ENCODE measurements at places on chromosomes 2 and 18.

DNA sequence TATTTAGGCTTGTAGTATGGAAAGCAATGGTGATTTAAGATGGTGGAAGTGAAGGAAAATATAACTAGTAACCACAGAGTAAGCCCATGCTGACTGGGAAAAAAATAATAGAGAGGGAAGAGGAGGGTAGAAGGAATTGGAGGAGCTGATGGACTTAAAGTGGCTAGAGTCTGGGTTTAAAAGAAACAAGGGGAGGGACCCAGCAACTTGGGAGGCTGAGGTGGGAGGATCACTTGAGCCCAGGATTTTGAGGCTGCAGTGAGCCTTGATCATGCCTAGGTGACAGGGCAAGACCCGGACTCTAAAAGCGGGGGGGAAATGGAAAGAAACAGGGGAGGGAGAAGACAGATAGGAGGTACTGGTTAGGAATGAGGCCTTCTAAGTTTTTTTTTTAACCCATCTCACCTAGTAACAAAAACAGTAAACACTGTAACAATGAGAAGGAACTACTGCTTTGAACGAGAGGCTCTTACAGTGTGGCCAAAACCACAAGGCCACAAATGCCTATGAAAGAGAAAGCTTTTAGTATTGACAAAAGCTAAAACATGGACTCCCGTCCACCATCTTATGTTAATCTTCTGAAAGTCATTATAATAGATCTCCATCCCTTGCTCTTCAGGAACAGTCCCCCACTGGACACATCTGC, 26.6 kb downstream of the METTL8 start:
- no peak for DNase-seq

DNA sequence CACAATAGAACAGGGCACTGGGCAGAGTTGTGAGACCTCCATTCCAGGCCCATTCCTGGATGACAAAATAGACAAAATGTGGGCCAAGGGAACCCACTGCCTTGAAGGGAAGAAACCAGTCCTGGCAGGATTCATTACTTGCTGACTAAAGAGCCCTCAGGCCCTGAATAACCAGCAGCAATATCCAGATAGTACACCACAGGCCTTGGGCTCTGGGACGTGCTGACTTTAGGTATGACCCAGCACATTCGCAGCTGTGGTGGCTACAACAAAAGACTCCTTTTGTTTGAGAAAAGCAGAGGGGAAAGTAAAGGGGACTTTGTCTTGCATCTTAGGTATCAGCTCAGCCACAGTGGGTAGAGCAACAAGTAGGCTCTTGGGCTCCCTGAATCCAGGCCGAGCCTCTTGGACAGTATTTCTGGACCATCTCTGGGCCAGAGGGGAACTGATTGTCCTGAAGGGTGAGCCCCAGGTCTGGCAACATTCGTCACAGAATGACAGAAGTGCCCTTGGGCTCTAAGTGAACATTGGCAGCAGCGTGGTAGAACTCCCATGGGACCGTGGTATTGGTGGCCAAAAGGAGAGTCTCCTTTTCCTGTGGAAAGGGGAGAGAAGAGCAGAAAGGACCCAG, 89.9 kb upstream of the CD226 start:
- DNase-seq: no peak

DNA sequence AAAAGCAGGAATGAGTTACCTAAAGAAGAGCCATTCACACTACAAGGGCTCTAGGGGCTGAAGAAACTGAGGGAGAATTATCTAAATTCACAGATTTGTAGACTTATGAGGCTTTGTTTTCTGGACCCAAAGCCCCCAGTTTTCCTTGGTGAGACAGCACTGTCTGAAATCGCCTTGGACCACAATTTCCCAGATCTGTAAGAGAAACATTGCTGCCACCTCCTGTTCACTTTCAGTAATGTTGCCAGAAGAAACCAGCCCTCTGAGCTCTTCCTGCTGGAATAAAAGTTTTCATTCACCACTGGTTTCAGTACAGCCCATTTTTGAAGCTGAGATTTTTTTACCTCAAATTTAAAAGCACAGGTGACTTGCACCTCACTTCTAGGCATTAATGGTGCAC, 169.2 kb downstream of the CDH20 start:
- DNase-seq: peak; percentile 59

DNA sequence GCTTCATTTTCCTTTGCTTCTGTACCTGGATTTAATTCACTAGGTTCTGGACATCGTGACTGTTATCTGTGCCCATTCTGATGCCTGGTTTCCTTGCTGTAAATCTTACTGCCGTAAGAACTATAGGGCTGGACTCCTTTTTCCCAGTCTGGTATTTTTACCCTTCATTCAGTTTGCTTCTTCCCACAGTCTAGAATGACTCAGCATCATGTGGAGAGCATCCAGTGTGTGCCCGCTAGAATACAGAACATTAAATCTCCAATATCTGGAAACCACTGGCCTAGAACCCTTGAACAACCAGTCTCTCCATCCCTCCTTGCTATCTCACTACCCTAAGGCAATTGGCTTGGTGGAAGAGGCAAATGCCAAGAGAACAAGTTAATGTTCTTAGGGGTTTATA, 1075.4 kb upstream of the ZEB2 start:
- DNase-seq: no peak

DNA sequence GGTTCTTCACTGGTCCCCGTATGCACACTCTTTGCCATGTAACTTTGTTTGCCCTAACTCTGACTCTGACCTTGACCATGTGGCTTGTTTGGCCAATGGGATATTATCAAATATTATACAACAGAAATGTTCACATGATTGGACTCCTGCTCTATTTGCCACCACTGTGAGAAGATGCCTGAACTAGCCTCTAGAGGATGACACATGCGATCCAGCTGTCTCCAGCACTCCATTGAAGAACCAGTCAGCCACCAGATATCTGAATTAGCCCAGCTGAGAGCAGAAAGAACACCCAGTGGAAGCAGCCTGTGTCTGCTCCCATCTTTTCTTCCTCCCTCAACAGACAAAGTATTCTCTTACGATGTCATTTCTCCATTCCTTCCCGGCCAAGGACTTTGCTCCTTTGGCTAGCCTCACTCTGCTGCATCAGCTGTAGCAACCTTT, 412.1 kb downstream of the IRS1 start:
- DNase-seq: no peak

DNA sequence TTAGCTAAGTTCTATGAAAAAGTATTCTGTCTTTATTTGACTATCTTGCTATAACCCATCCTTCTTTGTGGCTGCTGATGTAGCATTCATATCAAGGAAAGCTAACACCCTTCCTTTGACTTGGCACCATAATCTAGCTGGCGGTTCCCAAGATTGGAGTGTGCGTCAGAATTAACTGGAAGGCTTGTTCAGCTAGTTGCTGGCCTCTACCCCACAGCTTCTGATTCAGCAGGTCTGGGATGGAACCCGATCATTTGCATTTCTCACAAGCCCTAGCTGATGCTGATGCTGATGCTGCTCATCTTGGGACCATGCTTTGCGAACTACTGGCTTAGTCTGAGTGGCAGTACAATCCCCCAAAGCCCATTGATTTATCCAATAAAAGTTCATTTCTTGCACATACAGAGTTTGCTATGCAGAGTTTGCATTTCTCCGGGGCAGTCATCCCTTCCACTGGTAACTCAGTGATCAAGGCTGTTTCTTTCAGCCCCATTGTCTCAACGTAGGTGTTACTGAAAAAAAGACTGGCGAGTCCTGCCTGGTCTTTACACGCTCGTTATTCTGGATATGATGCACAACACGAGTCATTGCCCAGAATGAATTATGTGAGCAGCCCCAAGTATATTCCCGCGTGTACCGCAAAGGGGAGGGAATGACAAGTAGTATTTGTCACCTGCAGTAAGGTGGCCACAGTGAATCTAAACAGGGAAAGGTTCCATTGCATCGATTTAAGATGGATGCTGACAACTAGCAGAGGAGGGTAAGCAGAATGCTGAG, 96.5 kb downstream of the ZNF532 start:
- DNase-seq: no peak

GRCh38 chr2:127588241-127588640, 52.8 kb downstream of the MYO7B start:
- DNase-seq: no peak

GRCh38 chr2:12199491-12200211, 453.2 kb downstream of the LPIN1 start:
- DNase-seq: no peak

DNA sequence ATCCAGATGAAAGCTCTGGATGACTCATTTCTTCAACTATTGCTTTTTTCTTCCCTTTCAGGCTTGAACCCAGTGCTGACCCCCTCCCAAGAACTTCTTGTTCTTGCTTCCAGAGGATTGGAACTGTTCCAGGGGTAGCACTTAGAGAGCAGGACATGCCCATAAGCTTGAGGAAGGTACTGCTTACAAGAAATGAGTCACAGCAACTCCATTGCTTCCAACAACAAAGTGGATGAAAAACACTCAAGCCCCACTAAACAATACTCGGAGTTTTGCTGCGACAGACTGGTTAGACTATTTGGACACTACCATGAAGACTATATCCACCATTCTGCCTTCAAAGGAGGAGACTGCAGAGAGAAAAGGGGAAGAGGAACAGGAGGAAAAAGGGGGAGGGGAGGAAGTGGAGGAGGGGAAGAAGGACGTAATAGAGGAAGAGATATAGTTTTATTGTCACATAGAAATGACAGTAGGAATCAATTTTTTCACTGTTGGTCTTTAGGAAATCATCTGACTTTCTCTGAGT, 1.6 kb upstream of the EPC2 start:
- DNase-seq: no peak

GRCh38 chr18:13446610-13447461, 228.3 kb downstream of the LDLRAD4 start:
- no peak for DNase-seq

GRCh38 chr2:200735061-200735460, 76.6 kb upstream of the BZW1 start:
- DNase-seq: no peak

GRCh38 chr2:232876161-232876977, 6.3 kb downstream of the SNORC start:
- no peak for DNase-seq

DNA sequence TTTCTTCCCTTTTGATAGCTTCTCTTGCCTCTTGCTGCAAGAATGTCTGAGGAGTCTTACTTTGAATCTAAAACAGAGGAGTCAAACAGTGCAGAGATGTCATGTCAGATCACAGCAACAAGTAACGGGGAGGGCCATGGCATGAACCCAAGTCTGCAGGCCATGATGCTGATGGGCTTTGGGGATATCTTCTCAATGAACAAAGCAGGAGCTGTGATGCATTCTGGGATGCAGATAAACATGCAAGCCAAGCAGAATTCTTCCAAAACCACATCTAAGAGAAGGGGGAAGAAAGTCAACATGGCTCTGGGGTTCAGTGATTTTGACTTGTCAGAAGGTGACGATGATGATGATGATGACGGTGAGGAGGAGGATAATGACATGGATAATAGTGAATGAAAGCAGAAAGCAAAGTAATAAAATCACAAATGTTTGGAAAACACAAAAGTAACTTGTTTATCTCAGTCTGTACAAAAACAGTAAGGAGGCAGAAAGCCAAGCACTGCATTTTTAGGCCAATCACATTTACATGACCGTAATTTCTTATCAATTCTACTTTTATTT, 133.5 kb upstream of the CDCA7 start:
- DNase-seq: no peak

DNA sequence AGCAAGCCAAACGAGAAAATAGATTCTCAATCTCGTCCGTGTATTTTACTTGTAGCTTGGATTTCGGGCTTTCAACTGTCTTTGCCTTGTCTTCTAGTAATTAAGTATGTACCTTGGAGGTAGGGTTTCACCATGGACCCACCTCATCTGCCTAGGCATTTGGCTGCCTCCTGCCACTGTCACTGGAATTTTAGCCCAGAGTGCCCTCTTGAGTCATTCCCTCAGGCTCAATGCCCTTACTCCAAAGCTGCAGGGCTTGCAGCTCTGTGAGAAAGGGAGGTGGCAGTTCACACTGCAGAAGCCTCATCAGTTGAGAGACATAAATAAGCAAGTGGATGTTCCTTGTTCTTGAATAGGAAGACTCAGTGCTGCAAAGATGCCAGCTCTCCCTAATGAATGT, 89.6 kb downstream of the VSNL1 start:
- no peak for DNase-seq

DNA sequence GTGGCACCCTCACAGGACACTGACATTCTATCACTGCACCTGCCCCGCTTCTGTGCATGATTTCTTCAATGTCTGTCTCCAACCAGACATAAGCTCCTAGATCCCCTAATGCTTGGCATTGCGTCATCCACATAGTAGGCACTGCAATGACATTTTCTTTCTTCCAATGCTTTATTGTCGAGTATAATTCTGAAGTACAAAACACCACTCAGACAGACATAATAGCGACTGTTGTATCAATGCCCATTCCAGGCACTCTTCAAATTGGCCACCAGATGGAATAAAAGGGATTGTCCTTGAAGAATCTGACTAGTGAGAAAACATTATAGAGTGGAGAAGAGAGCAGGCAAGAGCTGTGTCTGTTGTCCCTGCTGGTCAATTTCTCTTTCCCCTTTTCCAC, 89.0 kb downstream of the LPIN1 start:
- no peak for DNase-seq

- DNase-seq: no peak
These were observed 93.5 kb downstream of the GALNT3 start for GRCh38 chr2:165700531-165700930.

- no peak for DNase-seq
These were observed 18.7 kb downstream of the C2orf92 start for GRCh38 chr2:97688062-97688827.

DNA sequence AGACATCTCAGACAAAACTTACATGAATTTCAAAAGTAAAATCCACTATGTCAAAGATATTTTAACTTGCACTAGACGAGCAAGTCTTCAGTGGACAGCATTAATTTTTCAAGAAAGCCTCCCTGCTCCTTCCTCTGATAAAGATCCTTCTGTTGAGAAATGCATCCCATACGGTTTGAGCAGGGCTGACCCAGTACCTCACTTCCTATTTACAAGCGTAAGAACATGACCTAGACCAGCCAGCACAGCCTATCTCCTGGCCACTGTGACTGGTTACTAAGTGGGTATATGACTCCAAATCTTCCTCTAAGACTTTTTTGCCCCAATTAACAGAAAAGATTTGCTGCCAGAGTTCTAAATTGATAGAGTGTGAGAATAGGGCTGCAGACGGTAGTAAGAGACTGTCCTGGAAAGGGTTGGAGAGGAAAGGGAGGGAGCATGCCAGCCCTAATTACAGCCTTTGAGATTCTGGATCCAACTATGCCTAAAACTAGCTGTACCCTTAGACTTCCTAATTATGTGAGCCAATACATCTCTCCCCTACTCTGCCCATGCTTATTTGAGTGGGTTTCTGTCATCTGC, 108.4 kb downstream of the PRELID3A start:
- no peak for DNase-seq

DNA sequence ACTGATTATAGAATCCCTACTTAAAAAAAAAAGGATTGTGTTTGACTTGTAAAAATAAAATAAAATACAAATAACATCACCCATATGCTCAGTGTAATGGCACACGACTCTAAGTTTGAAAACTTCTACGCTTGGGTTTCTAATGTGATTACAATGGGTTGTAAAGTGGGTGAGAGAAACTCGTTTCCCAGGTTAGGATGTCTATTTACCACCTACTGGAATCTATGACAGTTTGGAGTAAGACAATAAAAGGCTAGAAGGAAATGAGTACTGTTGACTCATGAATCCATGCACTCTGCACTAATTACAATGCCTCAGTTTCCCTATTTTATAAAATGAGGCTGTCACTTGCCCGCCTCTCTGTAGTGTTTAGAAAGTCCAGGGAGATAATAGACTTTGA, 204.2 kb upstream of the FBXO11 start:
- DNase-seq: peak; percentile 36

- no peak for DNase-seq
These were observed 2.4 kb upstream of the MRPL53 start for GRCh38 chr2:74474899-74475298.

GRCh38 chr2:172234716-172235691, 132.3 kb upstream of the DLX2 start:
- no peak for DNase-seq

Measured in T47D (cell line).